ENCODE measurements at places on chromosomes 5 and 9.

DNA sequence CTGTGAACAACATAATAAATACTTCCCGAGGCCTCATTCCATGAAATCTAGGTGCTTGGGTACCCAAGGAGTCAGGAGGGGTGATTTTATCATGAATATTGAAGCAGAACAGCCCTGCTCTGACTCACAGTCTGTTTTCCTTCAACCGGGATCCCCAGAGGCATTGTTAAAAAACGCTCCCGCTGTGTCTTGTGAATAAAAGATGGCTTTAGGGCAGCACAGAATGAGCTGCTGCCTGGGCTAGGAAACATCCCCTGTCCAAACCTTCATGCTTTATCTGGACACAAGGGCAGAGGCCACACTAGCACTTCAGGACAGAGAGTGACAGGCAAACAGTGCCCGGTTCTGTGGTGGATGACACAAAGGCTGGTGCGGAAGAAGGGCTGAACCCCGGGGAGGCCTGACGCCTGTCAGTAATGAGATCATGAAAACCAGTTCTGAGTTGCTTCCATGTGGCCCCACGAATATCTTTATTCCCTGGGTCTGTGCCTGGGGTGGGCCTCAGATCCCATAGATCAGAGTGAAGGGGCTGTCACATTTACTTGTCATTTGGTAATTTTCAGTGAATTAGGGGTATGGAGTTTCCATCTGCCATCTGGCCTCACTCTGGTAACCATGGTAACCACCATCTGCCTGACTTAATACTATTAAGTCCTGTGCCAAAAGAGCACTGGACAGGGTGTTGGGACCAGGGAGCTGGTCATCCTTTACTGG is 2.6 kb downstream of the IGFBPL1 start:
- DNase-seq = no peak

GRCh38 chr5:172606156-172606785 is 34.8 kb upstream of the NEURL1B start:
- no peak for DNase-seq

- no peak for DNase-seq
Observed at GRCh38 chr9:89686126-89686525, 81.3 kb downstream of the GADD45G start.

DNA sequence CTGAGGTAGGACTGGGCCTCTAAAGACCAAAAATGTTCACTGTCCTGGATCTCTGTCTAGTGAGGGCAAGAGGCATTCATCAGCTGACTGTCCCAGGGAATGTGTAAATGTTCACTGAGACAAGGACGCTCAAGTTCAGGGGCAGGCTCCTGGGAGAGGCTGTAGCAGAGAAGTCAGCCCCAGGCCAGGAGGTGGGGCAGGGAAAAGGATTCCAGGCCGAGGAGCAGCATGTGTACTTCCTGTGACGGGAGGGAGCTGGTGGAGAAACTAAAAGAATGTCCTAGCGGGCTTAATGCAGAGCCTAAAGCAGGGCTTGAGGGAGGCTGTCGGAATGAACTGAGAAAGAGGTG is 205.8 kb downstream of the GABBR2 start:
- DNase-seq = no peak

GRCh38 chr9:11962327-11962726 is 730.9 kb upstream of the TYRP1 start:
- DNase-seq = no peak

DNA sequence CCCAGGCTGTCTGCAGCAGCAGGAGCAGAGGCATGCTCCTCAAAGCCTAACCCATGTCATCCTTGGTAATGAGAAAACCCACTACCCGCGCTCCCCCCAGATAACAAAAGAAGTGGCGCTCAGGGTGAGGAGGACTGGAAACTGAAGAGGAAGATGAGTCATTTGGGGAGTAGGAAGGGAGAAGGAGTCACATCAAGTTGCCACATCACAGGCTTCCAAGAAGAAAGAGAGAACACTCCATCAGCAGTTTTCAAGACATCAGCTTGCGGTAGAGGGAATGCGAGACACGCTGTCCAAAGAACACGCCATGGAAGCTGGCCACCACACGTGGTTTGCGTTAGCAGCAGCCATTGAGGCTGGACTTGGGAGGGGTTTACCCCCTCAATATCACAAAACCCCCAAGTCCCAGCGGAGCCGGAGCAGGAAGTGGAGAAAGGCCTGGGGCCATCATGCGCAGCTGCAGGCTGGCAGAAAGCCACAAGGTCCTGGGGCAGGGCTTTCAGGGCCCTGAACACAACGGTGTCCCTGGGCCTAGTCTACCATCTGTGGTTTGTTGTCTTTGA is 41.5 kb downstream of the SH3PXD2B start:
- no peak for DNase-seq

GRCh38 chr9:136112541-136112940 is 6.1 kb downstream of the TMEM250 start:
- DNase-seq = no peak

DNA sequence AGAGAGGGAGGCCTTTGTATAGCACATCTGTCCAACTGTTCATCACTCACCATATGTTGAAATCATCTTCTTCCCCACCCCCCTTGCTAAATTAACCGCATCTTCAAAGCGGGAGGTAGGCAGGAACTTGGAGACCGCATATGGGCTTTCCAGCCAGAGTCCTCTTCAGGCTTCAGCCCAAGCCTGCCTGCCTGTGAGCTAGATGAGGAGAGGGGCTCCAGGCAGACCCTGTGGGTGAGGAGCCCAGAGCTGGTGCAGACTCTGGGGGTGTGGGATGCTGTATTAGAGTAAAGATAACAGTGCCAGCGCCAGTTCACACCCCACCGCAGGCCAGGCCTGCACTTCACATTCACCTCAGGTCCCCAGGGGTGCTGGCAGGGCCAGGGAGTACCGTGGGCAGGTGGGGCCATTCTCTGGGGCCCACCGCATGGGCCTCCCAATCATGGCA is 16.2 kb downstream of the PRRC2B start:
- DNase-seq = no peak

GRCh38 chr5:96822686-96823459 is 15.1 kb upstream of the ERAP1 start:
- DNase-seq = no peak

DNA sequence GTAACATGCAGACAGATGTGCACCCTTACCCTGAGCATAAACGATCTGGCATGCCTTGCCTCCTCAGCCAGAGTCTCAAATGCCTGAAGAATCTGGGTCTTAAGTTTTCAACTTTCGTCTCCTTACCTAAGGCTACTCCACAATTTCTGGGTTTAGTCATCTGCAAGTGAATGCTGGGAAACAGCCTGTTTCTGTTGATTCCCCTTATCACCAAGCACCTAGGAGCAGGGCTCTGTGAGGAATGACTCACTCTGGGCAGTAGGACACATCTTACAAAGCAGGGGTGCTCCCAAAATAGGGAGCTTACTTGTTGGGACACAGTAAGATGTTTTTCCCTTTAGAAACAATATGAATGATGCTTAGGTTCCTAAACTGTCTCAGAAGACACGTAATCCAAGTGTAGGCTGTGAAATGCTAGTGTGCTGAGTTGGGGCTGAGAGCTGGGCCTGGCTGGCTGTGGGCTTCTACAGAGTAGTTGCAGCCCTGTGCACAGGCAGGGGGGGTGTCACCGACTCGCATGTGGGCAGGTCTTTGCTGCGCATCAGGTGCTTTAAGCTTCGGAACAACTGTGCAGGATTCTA is 58.0 kb downstream of the DAP start:
- DNase-seq = no peak

DNA sequence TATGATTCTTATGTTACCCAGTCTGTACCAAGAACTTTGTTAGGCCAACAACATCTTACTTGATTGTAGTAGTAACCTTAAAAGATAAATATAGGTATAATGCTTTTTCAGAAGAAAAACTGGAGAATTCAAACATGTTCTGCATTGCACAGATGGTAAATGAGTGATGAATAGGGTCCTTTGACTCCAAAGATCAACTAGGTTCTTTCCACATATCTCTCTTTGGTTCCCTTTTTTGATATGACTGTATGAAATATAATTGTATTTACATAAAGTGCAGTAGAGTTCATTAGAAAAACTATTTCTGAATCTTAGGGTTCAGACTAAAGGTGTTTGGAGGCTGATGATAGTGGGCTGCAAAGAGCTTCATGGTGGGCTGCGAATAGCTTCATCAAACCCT is 150.5 kb upstream of the CDKN2B start:
- DNase-seq = no peak

GRCh38 chr9:134374301-134375010 is 48.2 kb downstream of the RXRA start:
- no peak for DNase-seq

DNA sequence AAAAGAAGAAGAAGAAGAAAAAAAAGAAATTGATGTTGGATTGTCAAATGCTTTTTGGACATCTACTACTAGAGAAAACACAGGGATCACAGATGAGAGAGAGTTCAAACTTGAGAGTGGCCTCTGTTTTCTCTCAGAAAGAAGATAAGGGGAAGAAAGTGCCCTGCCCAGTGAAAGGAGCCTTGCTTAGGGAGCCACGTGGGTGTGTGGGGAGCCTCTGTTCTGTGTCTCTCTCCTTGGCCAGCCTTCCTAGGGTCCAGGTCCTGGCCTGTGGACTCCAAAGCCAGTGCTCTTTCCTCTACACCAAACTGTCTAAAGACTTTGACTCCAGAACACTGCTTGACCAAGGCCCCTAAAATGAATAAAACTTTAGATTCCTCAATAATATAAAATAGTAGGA is 22.0 kb upstream of the COL15A1 start:
- no peak for DNase-seq

DNA sequence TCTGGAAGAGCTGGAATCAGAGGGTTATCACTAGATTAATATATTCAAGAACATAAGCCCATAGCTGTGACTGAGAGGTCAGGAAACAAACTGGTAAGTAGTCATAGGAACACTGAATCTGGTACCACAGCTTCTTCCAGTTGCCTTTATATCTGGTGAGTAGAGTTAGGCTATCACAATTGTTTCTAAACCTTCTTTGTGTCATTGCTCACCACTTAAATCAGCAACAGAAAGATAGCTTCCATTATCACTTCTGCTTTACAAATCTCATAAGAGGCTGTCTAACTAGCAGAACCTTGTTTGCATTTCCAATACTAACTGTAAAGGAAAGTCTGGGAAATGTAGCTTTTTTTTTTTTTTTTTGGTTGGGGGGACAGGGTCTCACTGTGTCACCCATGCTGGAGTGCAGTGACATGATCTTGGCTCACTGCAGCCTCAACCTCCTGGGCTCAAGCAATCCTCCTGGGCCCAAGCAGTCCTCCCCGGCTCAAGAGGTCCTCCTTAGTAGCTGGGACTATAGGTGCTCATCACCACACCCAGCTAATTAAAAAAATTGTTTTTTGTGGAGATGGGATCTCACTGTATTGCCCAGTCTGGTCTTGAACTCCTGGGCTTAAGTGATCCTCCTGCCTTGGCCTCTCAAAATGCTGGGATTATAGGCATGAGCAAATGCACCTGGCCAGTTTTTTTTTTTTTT is 22.0 kb downstream of the CDC42SE2 start:
- DNase-seq = no peak

GRCh38 chr5:145917288-145917687 is 19.1 kb upstream of the SH3RF2 start:
- DNase-seq = no peak

DNA sequence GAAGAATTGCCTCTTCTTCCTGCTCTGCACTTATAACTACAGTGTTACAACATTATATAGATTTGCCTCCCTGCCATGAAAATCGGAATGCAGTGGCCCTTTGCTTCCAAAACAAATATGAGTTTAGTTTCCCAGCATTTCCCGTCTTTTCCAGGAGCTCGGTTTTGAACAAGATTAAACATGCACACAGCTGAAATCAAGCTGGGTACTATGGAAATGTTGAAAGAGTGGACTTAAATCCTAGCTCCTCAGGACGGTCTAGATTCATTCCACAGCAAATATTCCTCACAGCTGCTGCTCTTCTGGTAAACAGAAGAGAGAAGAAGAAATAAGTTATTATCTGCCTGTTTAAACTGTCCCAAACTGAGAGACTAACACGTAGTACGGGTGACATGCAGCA is 161.4 kb downstream of the PIK3R1 start:
- no peak for DNase-seq

DNA sequence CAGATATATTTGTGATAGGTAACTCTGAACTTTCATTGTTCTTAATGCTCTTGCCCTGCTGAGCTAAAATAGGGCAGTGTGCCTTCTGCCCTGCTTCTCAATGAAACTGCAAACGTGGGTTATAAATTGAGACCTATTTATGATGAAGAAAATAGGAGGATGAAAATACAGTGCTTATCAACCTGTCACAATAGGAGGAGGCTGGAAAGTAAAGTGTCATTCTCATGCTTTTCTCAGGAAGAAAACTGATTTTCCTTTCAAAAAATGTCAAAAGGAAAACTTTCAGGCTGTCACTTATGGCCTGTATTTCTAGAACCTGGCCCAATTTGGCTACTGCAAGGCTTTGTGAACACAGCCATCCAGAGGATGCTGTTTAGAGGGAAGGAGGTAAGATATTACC is 130.3 kb upstream of the TUSC1 start:
- no peak for DNase-seq

GRCh38 chr5:1779021-1779680 is 20.5 kb downstream of the MRPL36 start:
- no peak for DNase-seq

DNA sequence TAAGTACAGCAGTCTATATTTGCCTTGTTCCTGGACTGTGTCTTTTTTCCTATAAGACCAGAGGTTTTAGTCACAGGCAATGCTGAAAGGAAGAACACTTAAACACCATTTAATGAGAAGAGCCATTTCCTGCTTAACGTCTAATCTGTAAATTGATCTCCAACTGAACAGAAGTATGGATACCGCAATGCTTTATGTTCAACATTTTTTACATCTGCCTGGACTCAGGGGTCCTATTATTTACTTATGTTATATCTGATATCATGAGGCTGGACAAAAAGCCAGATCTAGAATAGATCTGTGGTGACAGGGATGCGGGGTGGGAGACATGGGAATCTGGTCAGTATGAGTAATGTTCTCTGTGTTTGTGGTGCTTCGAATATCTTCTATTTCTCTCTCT is 334.6 kb upstream of the MPDZ start:
- no peak for DNase-seq

DNA sequence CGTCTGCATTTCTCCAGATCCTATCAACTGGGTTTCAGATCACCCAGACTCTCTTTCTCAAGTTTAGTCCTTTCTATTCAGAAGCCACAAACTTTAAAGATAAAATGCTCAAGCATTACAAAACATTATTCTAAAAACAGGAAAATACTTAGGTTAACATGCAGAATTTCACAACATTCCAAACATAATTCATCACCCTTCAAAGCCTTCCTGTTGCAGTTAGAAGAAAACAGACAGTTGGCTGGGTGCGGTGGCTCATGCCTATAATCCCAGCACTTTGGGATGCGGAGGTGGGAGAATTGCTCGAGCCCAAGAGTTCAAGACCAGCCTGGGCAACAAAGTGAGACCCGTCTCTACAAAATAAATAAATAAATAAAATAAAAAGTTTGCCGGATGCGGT is 7.7 kb upstream of the OCLN start:
- DNase-seq = no peak

- no peak for DNase-seq
Observed at GRCh38 chr9:130698514-130698913, 4.9 kb downstream of the EXOSC2 start.

- no peak for DNase-seq
Observed at GRCh38 chr5:93072831-93073459, 508.1 kb downstream of the NR2F1-AS1 start.

Data from iPS DF 19.7 (cell line).